Osteoblast (primary cell): ENCODE measurements at places on chromosomes 2 and 18. TPM values are rescaled to one million over a fixed set of nuclear protein-coding genes. Genes with fewer than 3 reads are reported as not detected.

Gene TCF23
- not detected in 2 replicates for total RNA-seq

Gene KCNIP3
- under 0.01 and 0.29 TPM in 2 replicates for total RNA-seq

Gene EPHA4
- total RNA-seq = 12.7 and 15.9 TPM in 2 replicates

Gene IL37
- total RNA-seq = not detected in 2 replicates

Gene MROH2A
- total RNA-seq = not detected in 2 replicates

Gene RBMS1
- 102 and 111 TPM in 2 replicates for total RNA-seq

Gene CARF
- 11.9 and 13.8 TPM in 2 replicates for total RNA-seq
